ENCODE measurements at places on chromosomes 6 and 20. TPM values are rescaled to one million over a fixed set of nuclear protein-coding genes. Genes with fewer than 3 reads are reported as not detected.

GRCh38 chr20:41508335-41508734, 109.8 kb downstream of the CHD6 start:
- H3K4me1 ChIP-seq = peaks cover 21% of the 10 kb centered on the region
- H3K27ac ChIP-seq = no peak overlapping the region
- H3K27me3 ChIP-seq = no peaks in the 10 kb centered on the region
- DNase-seq = no peak

DNA sequence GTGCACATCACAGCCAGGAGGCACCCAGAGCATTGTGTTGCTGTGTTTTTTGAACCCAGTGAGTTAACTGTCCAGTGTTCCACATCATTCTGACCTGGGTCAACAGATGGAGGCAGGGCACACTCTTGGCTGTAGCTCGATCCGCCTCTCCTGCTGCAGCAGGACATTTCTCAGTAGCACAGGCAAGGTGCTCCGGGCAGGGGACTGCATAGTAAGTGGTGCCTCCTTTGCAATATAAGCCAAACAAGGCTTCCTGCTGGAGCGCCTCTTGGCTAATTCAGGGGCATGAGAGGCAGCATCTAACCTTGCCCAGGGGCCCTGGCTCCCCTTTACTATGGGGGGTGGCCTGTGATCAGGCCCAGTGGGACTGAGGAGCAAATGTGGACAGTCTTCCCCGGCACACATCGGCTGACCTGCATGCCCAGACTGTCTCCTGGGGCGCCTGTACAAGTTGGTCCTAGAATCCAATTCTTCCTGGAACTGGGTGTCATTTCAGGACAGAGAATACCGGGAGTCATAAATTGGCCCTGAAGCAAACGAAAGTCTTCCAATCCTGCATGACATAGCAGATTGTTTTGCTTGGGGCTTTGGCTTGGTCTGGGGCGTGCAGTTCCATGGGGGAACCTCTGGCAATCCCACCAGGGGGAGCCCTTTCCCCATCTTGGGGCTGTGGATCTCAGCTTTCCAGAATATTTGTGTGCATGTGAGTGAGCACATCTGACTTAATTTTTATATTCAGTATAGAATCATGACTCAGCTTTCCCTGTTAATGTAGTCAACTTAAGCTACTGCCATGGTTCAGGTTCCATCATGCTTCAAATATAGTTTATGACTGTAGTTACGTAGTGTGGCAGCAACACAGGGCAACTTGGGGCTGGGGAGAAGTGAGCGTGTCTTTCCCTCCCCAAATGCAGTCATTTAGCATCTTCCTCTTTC, 56.0 kb upstream of the DDR1 start:
- no peaks in the 10 kb centered on the region for H3K27me3 ChIP-seq
- H3K27ac ChIP-seq = peak overlapping the region; percentile 94
- peaks cover 40% of the 10 kb centered on the region for H3K36me3 ChIP-seq
- peaks cover 70% of the 10 kb centered on the region for H3K4me1 ChIP-seq
- peak overlapping the region; percentile 86 for H3K4me3 ChIP-seq

- DNase-seq = no peak
- no peaks in the 10 kb centered on the region for H3K4me1 ChIP-seq
Observed at GRCh38 chr6:168170841-168171601, 92.0 kb upstream of the FRMD1 start.

- H3K27me3 ChIP-seq = no peaks in the 10 kb centered on the region
- H3K4me1 ChIP-seq = no peaks in the 10 kb centered on the region
- DNase-seq = no peak
Observed at GRCh38 chr6:54698974-54699373, 147.6 kb upstream of the FAM83B start.

GRCh38 chr6:170152124-170152926, 138.6 kb downstream of the DLL1 start:
- DNase-seq = no peak
- H3K27me3 ChIP-seq = peaks cover 20% of the 10 kb centered on the region
- no peak overlapping the region for H3K27ac ChIP-seq
- no peaks in the 10 kb centered on the region for H3K36me3 ChIP-seq

DNA sequence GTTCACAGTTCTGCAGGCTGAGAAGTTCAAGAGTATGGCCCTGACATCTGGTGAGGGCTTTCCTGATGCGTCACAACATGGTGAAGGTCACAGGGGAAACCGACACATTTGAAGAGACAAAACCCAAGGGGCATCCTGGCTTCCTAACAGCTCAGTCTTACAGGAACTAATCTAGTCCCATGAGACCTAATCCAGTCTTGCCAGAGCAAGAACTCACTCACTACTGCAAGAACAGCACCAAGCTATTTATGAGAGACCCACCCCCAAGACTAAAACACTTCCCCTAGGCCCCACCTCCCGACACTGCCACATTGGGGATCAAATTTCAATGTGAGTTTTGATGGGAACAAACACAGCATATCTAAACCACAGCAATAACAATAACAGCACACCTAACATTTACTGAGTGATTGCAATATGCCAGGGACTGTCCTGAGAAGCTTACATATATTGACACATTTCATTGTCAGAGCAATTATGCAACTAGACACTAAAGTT, 46.6 kb downstream of the TPBG start:
- H3K27ac ChIP-seq = no peak overlapping the region
- H3K27me3 ChIP-seq = no peaks in the 10 kb centered on the region
- H3K4me1 ChIP-seq = no peaks in the 10 kb centered on the region
- DNase-seq = no peak
- no peak overlapping the region for H3K4me3 ChIP-seq

DNA sequence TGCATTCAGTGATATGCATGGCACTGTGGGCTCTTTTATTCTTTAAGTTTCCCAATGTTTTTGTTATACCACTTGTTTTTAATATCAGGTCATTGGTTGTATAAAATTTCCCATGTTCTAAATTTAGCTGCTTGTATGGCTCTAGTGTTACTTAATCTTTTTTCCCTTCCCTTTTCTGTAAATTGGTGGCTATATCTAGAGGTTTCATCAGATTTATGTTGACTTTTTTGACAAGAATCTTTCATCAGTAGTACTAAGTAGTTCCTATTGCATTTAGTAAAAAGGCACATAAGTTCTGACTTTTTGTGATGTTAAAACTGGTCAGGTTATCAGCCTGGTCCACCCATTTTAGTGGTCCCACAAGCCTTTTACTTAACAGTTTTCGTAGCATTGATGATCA, 51.1 kb downstream of the MMS22L start:
- H3K27me3 ChIP-seq = no peaks in the 10 kb centered on the region
- peaks cover 1% of the 10 kb centered on the region for H3K4me1 ChIP-seq

GRCh38 chr6:159929819-159930218, 39.0 kb downstream of the MAS1 start:
- DNase-seq = no peak
- H3K36me3 ChIP-seq = no peaks in the 10 kb centered on the region
- no peak overlapping the region for H3K27ac ChIP-seq
- H3K4me3 ChIP-seq = no peak overlapping the region
- H3K27me3 ChIP-seq = peaks cover 20% of the 10 kb centered on the region
- peaks cover 23% of the 10 kb centered on the region for H3K4me1 ChIP-seq

GRCh38 chr6:145380186-145380585, 355.1 kb downstream of the EPM2A start:
- H3K36me3 ChIP-seq = no peaks in the 10 kb centered on the region
- H3K4me1 ChIP-seq = no peaks in the 10 kb centered on the region
- no peak overlapping the region for H3K4me3 ChIP-seq
- H3K27ac ChIP-seq = no peak overlapping the region

- no peaks in the 10 kb centered on the region for H3K36me3 ChIP-seq
- H3K4me3 ChIP-seq = no peak overlapping the region
- peaks cover 2% of the 10 kb centered on the region for H3K4me1 ChIP-seq
- H3K27ac ChIP-seq = no peak overlapping the region
Observed at GRCh38 chr6:43937236-43938177, 167.5 kb downstream of the VEGFA start.

Gene STK38
- 21.5 TPM for total RNA-seq

Gene SCRT2
- total RNA-seq = not detected

Gene TFAP2C
- not detected for total RNA-seq

Data from activated CD4-positive, alpha-beta T cell treated with anti-CD3 and anti-CD28 coated beads, Interleukin-2, amount 10 ng/mL, durations not matched to agents 24 days and 14 days (primary cell).